GM06990 (cell line): ENCODE measurements at places on chromosomes 12 and 14.

GRCh38 chr12:109968032-109968420 lies 28.1 kb downstream of the GIT2 start:
- DNase-seq: no peak

DNA sequence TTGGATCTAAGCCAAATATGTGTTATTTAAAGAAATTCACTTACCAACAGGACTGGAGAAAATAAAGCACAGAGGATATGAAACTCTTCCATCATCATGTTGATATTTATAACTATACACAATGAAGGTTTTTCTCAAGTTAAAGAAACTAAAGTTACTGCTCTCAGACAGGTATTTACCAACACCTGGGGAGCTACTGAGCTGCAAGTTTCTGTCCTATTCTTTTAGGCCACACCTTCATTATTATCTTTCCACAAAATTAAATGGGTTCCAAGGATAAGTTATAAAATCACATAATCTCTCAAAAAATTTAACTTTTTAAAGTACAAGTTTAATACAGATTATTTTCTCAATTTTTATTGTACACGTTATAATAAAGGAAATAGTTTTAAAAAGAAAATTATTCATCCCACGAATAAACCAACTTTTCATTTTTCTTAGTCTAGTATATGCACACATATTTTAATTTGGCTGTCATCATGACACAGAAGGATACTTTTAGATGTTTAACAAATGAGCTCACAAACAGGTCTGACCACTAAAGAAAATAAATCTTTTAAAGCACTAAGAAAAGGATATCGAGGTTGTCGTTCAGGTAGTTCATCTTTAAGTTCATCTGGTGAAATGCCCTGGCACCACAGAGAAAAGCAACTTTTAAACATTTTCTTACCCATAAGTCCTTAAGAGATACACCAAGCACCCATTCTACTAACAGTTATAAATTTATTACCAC lies 7.8 kb downstream of the GMFB start:
- DNase-seq: no peak

DNA sequence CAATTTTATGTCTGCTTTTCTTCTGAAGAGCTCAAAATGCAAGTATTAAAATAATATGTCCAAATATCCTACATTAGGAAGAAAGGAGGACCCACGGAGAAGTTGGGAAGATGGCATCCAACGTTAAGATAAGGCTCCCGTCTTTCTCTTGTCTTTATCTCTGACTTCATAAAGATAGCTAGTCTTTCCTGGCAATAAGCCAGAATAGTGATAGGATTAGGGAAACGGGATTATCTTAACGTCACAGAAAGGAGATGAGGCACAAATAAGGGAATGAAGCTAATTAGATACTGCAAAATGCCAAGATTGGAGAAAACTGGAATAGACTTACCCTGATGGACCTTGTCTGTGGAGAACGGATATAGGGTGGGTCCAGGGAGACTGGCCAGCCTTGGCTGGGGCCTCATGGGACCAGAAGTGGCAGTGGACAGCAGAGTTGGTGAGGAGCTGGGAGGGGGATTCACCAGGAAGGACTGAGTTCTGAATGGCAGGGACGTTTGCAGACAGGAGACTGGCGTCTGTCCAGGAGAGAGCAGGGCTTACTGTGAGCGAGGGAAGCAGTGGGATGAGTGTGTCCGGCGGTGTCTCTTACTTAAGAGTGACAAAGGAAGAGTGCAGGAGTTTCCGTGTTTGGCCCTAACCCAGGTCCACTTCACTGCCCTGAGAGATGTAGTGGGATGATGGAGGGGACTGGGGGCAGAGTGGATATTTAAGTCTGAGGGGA lies 119.9 kb downstream of the CACNA1C start:
- DNase-seq: no peak

DNA sequence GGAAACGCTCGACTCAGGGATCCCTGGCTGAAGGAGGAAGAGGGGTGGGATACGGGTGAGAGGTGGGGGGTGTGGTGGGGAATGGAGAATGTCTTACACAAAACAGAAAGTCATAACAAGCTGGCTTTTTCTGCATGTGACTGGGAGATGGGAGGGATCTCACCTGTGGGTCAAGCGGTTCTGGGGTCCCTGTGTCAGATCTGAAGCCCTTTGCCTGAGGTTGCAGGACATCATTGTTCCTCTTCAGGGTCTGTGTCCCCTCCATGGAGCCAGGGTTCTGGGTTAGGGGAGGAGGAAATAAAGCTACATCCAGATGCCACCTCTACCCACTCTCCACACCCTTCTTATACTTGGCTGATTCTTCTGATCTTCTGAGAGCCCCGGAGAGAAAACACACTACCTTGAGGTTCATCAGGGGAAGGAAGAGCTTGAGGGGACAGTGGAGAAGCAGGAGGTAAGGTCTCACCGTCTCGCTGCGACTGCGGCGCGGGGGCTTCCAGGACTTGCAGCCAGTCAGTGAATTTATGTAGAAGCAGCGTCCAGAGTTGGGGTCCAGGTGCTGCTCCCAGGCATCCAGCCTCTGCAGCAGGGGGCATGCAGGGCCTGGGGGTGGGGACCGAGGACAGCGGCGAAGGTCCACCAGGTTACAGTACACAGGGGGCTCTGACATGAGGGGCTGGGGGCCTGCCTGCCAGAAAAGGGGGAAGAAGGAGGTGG lies 2.5 kb downstream of the ARHGAP9 start:
- DNase-seq: peak; percentile 37

DNA sequence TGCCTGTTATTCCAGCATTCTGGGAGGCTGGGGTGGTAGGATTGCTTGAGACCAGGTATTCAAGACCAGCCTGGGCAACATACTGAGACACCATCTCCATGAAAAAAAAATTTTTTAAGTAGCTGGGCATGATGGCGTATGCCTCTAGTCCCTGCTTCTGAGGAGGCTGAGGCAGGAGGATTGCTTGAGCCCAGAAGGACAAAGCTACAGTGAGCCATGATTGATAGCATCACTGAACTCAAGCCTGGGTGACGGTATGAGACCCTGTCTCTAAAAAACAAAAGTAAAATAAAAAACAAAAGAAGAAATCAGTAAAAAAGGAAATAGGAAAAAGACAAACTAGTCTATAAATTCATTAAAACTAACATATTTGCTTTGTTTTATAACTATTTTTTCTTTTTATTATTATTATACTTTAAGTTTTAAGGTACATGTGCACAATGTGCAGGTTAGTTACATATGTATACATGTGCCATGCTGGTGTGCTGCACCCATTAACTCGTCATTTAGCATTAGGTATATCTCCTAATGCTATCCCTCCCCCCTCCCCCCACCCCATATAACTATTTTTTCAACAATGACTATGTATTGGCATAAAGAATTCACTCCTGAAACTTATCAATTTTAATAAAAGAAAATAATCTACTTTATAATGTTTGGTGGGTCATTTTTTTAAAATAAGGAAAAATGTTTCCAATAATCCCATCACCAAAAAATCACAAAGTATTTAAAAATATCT lies 15.4 kb upstream of the AP4S1 start:
- DNase-seq: no peak

DNA sequence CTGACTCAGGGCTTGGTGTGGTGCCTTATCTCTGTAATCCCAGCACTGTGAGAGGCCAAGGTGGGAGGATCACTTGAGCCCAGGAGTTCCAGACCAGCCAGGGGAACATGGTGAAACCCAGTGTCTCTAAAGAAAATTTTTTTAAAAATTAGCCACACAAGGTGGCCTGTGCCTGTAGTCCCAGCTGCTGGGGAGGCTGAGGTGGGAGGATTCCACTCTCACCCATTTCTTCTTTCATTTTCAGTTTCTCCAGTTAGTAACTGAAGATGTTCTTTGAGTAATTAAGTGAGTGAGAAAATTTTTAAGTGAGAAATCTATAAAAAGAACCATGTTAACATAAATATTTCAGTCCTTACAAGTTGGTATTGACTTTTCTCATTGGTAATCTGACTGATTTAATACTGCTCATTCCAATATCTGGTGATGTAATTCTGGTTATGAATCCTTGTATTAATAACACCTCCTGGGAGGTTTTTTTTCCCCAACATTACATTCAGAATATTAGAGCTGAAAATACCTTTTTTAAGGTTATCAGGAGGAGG lies 6.1 kb downstream of the METTL3 start:
- DNase-seq: peak; percentile 34

DNA sequence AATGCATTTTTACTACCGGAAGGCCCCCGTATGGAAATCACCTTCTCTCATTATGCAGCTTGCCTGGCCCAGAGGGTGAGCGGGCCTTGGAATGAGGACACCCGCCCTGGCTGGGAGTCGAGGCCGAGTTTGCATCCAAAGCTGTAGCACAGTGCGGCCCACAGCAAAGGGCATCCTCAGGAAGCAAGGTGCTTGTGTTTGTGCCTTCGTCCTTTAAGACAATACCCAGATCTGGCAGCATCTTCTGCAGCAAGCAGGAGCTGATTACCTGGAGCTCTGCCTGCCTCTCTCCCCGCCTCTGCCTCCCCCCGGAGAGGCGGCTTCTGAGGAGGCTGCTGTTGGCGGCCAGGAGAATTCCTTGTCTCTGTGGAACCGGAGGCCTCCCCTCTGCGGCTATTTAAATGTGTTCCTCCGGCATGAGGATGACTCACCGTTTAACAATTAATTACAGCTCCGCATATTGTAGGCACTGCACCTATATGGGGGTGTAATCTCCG lies 145.3 kb downstream of the CACNA1C start:
- DNase-seq: no peak

GRCh38 chr14:91754185-91754584 lies 22.3 kb upstream of the CATSPERB start:
- no peak for DNase-seq

- DNase-seq: no peak
Observed at GRCh38 chr12:42737398-42737797, 147.9 kb upstream of the PRICKLE1 start.

GRCh38 chr14:106792543-106792942 lies 1266.2 kb downstream of the TMEM121 start:
- peak; percentile 19 for DNase-seq
